ENCODE measurements at places on chromosomes 7 and 10.

DNA sequence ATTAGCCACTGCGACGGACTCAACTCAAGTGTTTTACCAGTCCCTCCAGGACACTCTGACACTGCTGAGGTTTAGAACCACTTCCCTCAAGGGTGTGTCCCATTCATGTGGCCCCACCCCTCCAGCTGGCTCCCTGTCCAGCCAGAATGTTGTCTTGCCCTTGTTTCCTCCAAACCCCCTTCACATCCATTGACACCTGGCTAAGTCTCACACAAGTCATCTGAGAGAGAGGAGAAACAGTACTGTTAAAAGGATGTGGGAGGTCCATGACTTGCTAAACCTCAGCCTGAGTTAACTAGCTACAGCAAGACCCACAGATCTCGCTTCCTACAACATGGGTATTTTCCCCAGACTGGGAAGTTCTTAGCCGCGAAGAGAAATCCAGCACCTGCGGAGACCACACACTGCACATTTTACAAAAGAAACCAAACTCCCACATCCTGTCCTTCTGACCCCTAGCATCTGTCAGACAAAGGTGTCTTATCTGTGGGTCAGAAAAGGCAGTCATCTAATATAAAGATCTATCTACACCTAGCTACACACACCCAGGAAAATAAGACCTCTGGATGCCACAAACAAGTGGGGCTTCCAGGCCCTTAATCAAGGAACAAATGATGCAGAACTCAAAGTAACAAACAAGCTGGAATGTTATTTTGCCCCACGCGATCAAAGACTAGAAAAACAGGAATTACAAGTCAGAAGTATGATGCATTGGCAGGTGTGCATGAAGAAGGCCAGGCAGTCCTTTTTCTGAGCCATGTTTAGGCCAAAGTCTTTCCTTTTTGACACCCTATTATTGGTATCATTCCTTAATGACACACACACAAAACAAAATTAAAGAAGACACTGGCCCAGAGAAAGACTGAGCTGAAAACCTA is 13.9 kb downstream of the OSBPL3 start:
- DNase-seq: no peak

DNA sequence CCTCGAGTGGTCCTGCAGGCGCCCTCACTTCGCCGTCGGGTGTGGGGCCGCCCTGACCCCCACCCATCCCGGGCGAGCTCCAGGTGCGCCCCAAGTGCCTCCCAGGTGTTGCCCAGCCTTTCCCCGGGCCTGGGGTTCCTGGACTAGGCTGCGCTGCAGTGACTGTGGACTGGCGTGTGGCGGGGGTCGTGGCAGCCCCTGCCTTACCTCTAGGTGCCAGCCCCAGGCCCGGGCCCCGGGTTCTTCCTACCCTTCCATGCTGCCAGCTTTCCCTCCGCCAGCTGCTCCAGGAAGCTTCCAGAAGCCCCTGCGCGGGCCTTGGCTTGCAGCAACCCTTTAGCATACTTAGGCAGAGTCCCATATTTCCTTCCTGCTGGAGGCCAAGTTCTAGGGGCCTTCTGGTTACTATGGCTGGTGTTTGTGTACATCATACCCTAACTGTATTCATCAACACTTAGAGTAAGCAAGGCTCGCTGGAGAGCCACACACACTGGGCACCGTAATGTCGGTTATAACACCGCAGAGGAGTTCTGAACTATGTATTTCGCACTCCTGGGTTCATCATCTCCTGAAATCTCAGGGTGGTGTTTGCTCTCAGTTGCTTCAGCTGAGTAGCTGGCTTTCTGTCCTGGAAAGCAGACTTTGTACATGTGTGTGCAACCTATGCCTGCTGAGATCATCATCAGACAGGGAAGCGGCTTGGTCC is 471 bp downstream of the MGMT start:
- no peak for DNase-seq

DNA sequence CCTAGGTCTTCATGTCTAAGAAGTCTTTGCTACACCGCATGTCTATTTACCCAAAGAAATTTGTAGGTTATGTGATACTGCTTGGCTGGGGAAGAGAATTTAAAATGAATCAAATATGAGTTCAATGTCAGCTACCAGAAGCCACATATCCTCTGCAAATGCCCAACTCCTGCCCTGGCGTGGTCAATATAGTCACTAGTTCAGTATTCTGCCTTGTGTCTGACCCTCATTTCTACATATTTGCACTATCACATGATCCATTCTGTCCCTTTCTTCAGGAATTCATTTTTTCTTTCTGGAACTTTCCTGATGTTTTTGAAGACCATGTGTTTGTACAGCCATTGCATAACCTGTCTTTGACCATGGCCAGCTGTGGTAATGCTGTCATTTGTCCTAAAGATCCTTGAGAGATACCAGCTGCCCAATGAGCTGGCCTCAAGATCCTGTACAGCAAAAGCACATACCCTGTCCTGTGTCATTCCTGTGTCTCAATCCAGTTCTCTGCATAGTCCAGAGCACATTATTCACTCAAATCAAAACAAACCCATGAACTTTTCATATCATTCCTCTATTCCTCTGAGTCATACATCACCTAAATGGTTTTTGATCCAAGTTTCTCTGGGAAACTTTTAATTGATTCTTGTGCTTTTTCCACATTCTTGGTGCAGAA is 524.5 kb downstream of the PARD3 start:
- DNase-seq: no peak

DNA sequence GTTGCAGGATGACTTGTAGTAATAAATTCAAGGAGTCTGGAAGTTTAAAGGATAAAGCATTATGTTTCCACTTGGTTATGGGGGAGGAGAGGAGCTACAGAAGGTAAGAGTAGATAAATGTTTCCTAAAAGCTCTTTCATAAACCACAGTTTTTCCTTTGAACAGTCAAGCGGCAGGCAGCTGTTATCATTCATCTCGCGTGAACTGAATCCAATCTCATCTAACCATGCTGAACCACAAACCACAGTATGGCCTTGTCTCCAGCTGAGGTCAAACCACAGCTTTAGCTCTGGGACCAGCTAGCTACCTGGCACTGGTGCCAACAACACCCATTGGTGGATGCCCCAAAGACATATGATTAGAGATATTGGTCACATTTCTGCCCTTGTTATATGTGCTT is 63.3 kb downstream of the NOC3L start:
- DNase-seq: no peak

DNA sequence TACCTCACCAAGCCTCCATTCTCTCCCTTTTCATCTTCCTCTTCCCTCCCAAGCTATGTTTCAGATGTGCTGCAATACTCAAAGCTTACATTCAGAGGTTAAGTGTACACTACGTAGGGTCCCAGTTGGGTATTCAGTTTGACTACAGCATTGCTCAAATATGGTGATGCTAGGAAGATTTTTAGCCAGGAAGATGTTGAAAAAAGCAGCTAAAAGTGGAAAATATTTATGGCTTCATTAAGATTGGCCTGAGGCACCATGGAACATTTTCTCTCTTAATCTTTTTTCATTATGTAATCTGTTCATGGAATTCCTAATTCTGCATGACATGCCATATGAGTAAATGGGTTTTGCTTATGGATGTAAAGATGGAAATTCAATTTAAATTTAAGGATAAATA is 72.0 kb upstream of the ABCB5 start:
- DNase-seq: no peak

DNA sequence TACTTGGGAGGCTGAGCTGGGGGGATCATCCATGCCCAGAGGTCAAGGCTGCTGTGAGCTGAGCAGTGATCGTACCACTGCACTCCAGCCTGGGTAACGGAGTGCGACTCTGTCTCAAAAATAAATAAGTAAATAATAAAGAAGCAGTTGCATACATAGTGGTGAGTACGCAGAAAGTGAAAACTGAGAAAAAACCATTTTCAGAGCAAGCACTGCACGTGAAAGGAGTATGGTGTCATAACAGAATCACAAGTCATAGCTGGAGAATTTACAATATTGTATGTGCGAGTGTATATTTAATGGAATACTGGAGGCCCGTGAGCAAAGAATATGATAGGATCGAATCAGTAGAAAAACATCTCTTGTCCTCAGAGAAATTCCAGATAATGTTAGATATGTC is 22.3 kb downstream of the KIAA1217 start:
- no peak for DNase-seq

- no peak for DNase-seq
Measured at GRCh38 chr10:57830877-57831560, 436.7 kb downstream of the IPMK start.

GRCh38 chr10:78524342-78524741 is 490.7 kb downstream of the RPS24 start:
- DNase-seq: no peak

DNA sequence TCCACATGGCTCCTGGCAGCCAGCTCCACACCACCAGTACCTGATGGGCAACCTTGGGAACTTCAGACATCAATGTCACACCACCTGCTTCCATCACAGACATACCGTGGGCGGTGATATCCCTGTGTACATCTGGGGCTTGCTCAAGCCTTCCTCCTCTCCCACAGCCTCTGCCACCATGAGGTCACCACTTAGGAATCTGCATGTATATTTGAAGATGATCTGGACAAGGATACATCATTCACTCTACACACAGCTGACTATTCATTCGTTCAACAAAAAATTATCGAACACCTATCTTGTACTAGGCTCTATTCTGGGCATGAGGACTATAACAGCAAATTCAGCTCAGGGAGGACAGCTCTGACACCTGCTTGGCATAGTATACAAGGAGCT is 6.8 kb downstream of the DLG5 start:
- DNase-seq: no peak

GRCh38 chr7:25752967-25753791 is 398.8 kb upstream of the NFE2L3 start:
- no peak for DNase-seq

DNA sequence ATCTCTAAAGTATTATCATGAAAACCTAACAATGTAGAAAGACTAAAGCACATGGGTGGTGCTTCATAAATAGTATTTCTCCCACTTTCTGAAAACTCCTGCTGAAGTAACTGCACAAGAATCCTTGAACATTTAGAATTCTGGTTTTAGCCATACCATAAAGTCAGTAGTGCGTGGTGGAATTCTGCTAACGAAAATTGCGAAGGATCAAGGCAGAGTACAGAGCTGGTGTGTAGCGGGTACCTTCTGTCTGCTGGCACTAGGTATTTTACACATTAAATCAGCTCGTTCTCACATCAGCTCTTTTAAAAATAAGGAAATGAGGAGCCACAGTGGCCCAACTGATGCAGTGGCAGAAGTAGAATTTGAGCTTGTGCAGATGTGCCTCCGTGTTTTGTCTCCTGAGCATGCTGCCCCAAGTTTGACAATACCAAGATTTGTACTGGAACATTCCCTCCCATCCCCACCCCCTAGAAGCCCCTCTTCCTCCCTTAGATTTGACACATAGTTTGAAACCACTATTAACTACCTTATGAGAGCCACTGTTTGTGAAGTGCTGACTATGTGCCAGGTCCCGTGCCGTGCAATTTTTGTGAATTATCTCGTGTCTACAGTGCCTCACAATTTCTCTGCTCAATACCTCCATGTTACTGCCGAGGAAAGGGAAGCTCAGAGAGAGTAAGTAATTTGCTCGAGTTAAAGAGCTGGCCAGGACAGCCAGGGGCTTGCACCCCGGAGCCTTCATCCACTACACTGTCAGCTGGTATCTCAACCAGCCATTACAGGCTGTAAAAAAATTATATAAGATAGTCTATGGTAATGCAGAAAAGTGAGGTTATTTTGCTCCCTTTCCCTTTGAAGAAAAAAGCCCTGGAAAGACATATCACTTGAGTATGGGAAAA is 66.9 kb downstream of the EGFR start:
- no peak for DNase-seq

GRCh38 chr7:131462059-131462458 is 94.4 kb downstream of the PODXL start:
- no peak for DNase-seq

DNA sequence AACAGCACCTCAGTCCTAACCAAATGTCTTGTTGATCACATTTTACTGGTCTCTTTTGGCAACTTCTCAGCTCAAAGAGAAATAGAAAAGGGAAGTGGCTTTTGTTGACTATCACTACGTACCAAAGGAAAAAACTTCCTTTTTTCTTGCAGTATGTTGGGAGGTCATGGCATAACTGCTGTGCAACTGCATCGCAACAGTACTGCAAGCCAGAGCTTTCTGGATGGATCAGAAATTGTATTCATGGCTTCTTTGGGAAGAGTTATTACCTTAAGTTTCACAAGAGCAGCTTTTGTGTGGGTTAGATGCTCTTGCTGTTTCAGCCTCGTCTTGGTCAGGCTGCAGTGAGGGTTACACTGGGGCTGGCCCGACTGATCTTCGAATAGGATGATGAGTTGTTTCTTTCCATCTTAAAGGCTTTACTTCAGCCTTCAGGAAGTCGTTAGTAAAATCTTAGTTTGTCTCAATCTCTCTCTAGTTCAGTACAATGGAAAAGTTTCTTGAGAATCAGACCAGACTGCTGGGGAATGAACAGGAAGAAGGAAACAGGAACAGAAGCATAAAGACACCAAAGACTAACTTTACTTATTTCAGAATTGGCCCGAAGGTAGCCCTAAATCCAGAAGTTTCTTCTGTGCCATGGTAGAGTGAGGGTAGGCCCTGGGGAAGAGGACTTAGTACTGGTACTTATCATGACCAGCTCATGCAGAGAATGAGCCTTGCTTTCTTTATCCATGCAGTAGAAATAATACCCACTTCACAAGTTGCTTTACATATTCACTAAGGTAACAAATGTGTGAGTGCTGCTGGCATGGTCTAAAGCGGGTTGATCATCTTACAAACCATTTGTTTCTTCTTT is 153.6 kb downstream of the CELF2 start:
- no peak for DNase-seq

DNA sequence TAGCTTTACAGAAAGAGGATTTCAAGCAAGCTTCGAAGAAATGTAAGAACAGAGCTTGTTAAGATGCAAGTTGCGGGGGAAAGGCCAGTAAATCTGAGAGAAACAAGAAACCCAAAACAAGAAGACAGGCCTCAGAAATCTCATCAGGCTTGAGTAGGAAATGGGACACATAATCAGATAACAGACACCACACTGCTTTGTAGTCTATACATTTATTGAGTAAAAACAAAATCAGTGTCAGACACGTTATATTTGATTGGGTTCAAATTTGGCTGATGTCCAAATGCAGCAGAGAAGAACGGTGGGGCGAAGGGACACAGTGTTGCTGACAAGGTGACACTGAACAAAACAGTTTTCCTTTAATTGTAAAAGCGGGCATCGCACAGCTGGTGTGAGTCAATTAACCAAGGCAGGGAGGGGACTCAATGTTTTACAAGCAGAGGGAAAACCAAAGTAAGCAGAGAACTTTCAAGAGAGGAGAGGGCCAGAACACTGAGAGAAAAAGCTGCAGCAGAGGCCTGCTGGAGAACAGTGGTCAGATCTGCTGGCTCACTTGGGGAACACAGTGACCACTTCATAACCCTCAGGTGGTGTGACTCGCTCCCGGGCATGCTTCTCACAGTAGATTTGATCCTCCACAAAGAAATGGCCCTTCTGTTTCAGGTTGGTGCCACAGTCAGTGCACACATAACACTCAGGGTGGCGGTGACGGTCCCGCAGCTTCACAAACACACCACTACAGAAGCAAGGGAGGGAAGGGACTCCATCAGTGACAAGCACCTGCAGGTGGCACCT is 43.5 kb downstream of the ACSM6 start:
- DNase-seq: no peak

DNA sequence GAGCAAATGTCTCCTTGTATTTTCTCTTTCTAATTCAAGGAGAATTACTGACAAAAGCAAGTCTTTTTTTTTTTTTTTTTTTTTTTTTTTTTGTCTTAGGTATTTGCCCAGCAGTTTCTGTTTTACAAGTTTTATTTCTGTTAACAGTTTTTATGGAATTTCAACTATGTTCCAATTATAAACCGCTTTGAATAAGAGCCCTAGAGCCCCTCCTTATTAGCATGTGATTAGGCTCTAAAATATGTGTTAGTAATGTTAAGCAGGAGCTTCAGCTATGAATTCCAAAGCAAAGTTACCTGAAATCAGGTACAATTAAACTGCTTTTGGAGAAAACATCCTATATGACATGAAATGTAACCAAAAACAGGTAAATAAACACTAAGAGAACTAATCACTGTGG is 997.0 kb upstream of the POT1 start:
- no peak for DNase-seq
